ENCODE measurements at places on chromosomes 12 and 14. TPM values are rescaled to one million over a fixed set of nuclear protein-coding genes. Genes with fewer than 3 reads are reported as not detected.

- no peak for DNase-seq
Measured at GRCh38 chr12:96015672-96016071, 19.5 kb upstream of the HAL start.

GRCh38 chr12:78964521-78964920 is 99.9 kb downstream of the SYT1 start:
- DNase-seq: no peak

- DNase-seq: no peak
Measured at GRCh38 chr12:80491166-80491565, 47.1 kb downstream of the PTPRQ start.

- no peak for DNase-seq
Measured at GRCh38 chr12:8549381-8549780, 8.7 kb upstream of the CLEC4E start.

GRCh38 chr14:62117751-62118105 is 355.5 kb downstream of the SNAPC1 start:
- DNase-seq: no peak

The LIN7A gene
- total RNA-seq: 2.6 TPM

The CAPZA3 gene
- total RNA-seq: not detected

The TCL1B gene
- not detected for total RNA-seq

Data from adrenal gland (tissue), 19 donors.